ENCODE measurements at places on chromosomes 1 and 21. TPM values are rescaled to one million over a fixed set of nuclear protein-coding genes. Genes with fewer than 3 reads are reported as not detected.

DNA sequence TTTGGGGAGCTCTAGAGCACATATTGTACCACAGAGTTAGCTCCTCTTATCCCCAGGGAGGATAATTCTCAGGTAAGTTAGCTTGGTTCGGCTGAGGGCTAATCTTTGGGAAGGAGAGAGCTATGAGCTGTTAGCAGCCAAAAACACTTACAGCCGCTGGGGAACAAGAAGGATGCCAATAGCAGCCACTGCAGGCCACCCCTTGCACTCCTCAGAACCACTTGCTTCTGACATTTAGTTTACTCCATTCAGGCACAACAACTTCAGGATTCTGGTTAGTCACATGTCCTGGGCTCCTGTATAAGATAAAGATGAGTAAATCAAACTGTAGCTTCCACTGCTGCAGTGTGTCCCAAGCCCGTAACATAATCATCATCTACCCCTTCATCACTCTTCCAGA, 212.6 kb upstream of the ADGRL2 start:
- DNase-seq: no peak
- no peaks in the 10 kb centered on the region for H3K27me3 ChIP-seq
- no peak overlapping the region for H3K27ac ChIP-seq

DNA sequence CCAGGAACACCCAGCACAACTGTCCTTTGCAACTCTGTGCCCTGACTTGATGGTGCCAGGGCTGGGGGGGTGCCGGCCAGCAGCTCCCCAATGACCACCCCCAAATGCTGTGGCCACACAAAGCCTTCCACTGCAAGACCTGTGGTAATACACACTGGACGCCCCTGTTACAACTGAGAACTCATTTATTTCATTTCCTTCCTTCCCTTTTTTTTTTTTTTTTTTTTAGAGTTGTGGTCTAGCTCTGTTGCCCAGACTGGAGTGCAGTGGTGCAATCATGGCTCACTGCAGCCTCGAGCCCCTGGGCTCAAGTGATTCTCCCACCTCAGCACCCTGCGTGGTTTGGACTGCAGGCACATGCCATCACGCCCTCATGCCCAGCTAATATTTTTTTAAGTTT, 25.2 kb downstream of the TP73 start:
- H3K27me3 ChIP-seq: no peaks in the 10 kb centered on the region
- H3K36me3 ChIP-seq: no peaks in the 10 kb centered on the region
- H3K4me3 ChIP-seq: no peak overlapping the region
- DNase-seq: no peak
- peaks cover 3% of the 10 kb centered on the region for H3K4me1 ChIP-seq

DNA sequence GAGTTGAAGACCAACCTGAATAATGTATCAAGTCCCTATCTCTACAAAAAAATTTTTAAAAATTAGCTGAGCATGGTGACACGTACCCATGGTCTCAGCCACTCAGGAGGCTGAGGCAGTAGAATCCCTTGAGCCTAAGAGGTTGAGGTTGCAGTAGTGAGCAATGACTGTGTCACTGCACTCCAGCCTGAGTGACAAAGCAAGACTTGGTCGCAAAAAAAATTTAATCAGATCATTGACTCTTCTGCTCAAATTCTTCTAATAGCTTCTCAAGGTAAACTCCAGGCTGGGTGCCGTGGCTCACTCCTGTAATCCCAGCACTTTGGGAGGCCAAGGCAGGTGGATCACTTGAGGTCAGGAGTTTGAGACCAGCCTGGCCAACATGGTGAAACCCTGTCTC, 85.9 kb upstream of the PUM1 start:
- no peaks in the 10 kb centered on the region for H3K27me3 ChIP-seq
- no peaks in the 10 kb centered on the region for H3K4me1 ChIP-seq
- no peak overlapping the region for H3K27ac ChIP-seq

DNA sequence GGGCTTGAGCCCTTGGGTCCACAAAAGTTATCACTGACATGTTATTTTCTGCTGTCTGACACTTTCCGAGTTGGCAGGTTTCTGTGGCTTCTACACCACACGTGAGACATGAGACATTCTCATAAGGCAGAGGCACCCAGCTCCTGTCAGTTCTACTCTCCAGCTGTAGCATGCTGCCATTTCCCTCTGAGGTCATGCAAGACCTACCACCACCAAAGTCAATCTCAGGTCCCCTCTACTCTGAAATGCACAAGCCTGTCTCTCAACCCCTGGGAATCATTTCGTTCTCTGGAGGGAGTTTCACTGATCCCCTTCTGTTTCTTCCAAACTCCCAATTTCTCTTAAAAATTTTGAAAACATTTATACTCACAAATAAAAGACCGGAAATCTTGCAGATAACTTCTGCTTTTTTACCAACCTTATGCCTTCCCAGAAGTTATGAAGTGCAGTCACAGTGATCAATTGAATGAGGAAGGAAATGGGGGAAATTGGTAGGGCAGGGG, 39.5 kb upstream of the CR2 start:
- H3K27me3 ChIP-seq: no peaks in the 10 kb centered on the region
- H3K36me3 ChIP-seq: no peaks in the 10 kb centered on the region
- DNase-seq: no peak
- no peak overlapping the region for H3K27ac ChIP-seq
- no peaks in the 10 kb centered on the region for H3K4me1 ChIP-seq
- no peak overlapping the region for H3K4me3 ChIP-seq

GNG4 gene
- total RNA-seq: 13.5 TPM

CD247 gene
- total RNA-seq: 0.55 TPM

SH2D1B gene
- total RNA-seq: not detected

CHAF1B gene
- total RNA-seq: 7.1 TPM

All from endodermal cell (in vitro differentiated cells).